Stimulated activated naive CD4-positive, alpha-beta T cell (primary cell): ENCODE measurements at places on chromosomes 11 and 22.

- DNase-seq, result no peak
These were observed 106.4 kb downstream of the DSCAML1 start for GRCh38 chr11:117690484-117691217.

DNA sequence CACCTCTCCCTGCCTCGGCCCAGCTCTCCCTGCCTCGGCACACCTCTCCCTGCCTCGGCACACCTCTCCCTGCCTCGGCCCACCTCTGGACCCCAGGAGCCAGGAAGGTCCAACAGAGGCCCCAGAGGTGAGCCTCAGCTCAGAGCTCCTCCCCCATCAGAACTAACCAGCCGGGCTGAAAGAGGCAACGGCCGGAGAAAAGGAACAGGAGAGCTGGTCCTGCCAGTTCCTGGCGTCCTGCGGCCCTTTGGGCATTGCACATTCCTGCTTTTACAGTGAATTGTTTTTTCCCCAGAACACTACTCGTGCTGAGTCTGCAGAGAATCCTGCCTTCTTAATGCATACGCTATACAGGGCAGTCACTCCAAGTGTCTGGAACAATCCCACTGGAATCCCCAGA, 45.8 kb downstream of the LMO1 start:
- DNase-seq, result no peak

- DNase-seq, result no peak
These were observed 172.5 kb downstream of the TBC1D22A start for GRCh38 chr22:46934746-46935491.

DNA sequence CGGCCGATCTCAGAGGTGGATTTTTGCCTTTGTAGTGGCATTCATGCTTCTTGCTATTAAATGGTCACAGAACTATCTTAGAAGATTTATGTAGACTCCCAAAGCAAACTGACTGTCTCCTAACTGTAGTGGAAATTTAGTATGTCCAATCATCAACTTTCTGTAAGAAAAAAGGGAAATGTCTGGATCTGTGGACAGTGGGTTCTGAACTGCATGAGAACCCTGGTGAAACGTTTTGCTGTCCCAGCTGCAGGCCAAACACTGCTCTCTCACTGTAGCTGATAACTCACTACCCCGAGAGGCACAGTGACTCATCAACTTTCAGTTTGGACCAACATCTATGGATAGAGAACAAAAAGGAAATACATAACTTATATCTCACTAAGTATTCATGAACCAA, 387.1 kb downstream of the SOX6 start:
- DNase-seq, result no peak

- no peak for DNase-seq
These were observed 1.2 kb upstream of the INTS5 start for GRCh38 chr11:62654297-62654696.

GRCh38 chr11:93773045-93773477, 11.0 kb upstream of the MED17 start:
- no peak for DNase-seq

DNA sequence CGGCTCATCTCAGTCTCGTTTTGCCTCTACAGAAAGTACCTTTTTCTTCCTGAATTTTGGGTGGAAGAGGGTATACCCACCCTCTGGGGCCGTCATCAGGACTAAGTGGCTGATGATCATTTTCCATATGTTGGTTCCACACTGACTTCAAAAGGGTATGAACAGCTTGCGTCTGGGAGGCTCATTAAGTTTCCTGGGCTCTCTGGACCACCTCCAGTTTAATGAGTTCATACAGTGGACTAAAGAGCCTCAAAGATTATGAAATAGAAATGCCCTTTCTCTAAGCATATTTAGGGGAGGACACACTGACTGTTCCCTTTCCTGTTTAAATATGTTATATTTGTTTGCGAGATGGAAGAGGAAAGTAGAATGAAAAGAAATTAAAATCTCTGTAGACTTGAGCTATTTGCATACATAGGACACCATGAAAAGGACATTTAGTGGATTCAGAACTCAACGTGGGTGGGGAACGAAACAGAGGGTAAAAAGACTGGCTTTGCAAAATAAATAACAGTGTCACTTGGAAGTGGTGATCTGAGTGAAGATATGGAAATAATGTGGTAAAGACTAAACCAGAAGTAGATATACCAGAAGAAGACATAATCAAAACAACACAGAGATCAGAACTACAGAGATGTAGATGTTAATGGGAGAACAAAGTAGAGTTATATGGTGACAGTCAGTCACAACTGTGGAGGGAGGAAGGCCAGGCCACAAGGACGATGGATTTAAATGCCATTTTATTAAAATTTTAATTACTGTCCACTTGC, 18.7 kb downstream of the LDLRAD3 start:
- DNase-seq, result no peak

DNA sequence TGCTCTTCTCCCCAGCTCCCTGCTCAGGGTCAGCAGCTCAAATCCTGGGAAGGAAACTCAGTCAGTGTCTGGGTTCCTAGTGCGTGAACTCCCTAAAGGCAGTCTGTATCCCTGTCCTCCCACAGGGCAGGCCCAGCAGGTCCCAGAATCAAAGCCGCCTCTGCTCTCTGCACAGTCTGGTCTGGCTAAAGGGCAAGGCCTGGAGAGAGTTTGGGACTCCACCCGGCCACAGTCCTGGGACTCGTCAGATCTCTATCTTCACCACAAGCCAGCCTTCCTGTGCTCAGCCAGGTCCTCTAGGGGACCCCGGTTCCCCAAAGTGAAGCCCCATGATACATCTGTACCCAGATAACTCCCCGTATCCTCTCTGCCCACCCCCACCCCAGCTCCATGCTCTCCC, 56.2 kb upstream of the CSNK2A3 start:
- DNase-seq, result no peak

DNA sequence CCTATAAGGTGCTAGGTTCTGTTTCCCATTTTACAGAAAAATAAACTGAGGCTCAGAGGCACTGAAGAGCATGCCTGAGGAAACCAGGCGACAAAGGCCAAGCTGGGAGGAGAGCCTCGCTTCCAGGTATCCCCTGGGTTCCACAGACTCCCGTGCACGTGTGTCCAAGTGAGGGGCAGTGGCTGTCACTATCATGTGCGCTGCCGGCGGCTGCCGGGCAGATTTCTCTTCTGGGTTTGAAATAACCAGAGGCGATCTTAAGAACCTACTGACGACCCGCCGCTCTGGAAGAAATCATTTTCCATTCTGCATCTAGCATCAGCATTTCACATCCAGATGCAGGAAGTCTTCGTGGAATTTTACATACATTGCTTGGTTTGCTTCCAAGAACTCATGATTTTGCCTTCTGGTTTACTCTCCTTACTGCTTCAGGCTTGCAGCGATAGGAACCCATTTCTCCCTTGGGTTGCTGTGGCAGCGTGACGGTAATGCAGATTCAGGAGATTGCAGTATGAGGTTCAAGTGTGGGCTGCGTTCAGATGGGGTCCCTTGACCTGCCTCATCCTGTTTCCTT, 28.6 kb downstream of the ARHGAP8 start:
- DNase-seq, result no peak

GRCh38 chr22:38970551-38970950, 11.6 kb upstream of the APOBEC3B start:
- no peak for DNase-seq

GRCh38 chr11:113022262-113022661, 61.0 kb downstream of the NCAM1 start:
- DNase-seq, result no peak

- DNase-seq, result no peak
These were observed 530.3 kb downstream of the BRD1 start for GRCh38 chr22:49297286-49297870.

DNA sequence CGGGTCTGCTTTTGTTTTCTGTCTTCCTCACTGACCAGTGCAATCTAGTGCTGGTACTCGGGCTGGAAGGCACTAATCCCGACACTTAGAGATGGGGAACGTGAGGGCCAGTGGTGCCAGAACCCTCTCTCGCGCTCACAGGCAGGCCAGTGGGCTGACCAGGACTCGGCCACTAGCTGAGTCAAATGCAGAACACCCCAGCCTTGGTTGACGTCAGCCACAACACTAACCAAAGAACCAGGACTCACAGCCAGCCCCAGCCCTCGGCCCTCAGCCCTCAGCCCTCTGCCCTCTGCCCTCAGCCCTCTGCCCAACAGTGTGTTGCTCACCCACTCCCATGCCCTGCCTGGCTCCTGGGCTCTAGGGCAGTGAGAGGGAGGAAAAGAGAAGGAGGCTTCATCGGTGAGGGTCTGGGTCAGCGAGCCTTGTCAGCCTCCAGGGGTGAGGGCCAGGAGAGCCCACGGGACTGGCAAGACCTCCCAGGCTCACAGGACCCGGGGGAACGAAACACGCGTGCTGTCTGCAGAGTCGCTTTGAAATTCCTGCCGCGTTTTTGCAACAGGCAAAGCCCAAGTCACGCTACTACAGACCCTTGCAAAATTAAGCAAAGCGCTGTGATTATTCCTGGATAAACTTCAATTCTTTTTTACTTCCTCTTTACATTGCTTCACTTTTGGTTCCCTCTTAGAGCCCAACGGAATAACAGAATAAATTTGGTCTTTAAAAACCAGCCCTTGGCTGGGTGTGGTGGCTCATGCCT, 27.5 kb downstream of the KIAA0930 start:
- DNase-seq, result no peak
